ENCODE measurements at places on chromosomes 5 and 9.

DNA sequence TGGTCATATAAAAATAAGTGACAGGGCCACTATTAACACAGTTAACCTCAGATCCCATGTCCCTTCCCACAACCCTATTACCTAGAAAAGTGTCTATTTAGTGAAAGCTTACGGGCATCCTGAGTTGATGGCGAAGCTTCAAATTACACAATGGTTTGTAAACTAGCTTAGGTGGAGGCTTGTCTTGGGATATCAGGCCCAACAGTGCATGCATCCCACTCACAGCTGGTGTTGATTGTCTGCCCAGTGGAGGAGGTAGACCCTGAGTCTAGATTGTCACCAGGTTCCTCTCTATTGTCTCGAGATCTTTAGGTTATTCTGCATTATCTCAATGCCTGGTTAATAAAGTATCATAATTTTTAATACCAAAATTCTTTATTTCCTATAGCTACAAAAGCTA is 30.4 kb downstream of the PRELID2 start:
- no peak for DNase-seq

GRCh38 chr5:151572657-151573368 is 18.3 kb downstream of the FAT2 start:
- no peak for DNase-seq

- no peak for DNase-seq
These were observed 842.6 kb upstream of the ACO1 start for GRCh38 chr9:31541721-31542281.

DNA sequence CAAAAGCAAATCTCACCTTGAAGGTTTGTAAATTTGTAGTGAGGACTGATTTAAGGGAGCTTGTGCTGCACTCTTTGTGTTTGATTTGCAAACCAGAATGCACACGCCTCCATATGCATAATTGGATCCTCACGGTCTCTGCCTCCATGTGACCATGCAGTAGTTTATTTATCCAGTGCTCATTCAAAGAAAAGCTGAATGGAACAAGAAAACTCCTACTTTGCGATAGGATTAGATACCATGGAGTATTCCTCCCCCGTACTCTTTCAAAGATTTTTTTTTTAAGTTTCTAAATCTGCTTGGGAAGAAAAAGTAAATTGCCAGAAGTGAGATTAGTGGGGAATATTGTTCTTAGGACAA is 290.4 kb upstream of the TUT7 start:
- DNase-seq: no peak

DNA sequence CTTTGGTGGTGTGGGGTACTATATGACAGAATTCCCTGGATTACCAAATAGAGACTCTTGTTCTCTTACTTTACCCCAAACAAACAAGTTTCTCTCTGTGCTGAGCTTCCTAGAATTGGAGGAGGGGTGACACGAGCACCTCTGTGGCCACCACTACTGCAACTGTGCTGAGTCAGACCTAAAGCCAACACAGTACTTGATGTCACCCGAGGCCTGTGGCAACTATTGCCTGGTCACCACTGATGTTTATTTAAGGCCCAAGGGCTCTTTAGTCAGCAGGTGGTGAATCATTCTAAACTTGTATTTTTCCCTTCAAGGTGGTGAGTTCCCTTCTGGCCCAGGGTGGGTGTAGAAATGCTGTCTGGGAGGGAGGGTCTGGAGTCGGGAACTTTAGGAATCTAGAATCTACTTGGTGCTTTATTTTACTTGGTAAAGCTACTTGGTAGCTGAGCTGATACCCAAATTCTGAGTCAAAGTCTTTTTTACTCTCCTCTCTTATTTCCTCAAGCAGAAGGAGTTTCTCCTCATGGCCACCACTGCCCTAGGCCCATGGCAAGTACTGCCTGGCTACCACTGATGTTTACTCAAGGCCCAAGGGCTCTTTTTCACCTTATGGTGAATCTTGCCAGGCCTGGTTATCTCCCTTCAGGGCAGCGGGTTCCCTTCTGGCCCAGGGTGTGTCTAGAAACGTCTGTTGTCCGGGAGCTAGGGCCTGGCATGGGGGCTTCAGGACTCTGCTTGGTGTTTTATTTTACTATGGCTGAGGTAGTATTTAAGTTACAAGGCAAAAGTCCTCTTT is 9.8 kb downstream of the LURAP1L start:
- peak; percentile 89 for DNase-seq

DNA sequence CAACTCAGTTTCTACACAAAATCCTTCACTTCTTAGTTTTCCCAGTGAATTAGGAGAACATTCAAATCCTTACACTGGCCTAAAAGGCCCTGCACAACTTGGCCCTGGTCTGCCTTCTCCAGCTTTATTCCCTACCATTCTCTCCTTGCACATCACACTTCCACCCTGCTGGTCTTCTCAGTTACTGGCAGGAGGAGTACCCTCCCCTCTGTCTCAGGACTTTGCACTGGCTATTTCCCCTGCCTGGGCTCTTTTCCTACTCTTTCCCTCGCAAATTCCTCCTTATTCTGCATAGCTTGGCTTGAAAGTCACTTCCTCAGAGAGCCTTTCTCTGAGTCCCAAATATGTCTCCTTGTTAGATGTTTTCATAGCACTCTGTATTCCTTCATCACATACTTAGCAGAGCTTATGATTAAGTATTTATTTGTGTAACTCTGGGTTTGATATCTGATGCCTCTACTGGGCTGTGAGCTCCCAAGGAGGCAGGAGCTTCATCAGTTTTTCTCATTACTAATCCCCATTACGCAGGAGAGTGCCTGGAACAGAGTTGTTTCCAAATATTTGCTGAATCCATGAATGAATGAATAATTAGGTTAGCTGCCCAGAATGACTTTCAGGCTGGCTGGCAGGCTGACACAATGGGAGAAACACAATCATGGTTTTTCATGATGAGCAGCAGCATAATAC is 159.8 kb upstream of the KLF9 start:
- no peak for DNase-seq

DNA sequence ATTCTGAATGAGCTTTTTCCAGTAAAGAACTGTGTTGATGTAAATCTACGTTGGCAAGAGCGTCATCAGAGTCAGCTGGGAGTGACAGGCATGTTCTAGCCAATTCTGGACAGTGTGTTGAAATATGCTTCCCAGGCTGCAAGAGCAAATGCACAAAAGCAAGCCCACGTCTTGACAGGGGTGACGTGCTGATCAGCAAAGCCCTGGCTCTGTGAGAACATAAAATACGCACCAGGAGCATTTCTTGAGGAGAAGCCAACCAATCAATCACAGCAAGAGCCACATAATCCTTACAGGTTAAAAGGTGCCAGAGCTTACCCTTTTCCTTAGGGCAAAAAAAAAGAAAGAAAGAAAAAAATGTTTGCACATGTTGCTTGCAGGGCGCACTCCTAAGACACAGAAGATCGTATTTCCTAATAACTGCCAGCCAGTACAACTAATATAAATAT is 148.1 kb downstream of the PDE4D start:
- no peak for DNase-seq

- DNase-seq: no peak
These were observed 45.6 kb downstream of the SLC6A7 start for GRCh38 chr5:150235500-150235854.

- no peak for DNase-seq
These were observed 108.7 kb downstream of the RGS3 start for GRCh38 chr9:113572076-113572861.

DNA sequence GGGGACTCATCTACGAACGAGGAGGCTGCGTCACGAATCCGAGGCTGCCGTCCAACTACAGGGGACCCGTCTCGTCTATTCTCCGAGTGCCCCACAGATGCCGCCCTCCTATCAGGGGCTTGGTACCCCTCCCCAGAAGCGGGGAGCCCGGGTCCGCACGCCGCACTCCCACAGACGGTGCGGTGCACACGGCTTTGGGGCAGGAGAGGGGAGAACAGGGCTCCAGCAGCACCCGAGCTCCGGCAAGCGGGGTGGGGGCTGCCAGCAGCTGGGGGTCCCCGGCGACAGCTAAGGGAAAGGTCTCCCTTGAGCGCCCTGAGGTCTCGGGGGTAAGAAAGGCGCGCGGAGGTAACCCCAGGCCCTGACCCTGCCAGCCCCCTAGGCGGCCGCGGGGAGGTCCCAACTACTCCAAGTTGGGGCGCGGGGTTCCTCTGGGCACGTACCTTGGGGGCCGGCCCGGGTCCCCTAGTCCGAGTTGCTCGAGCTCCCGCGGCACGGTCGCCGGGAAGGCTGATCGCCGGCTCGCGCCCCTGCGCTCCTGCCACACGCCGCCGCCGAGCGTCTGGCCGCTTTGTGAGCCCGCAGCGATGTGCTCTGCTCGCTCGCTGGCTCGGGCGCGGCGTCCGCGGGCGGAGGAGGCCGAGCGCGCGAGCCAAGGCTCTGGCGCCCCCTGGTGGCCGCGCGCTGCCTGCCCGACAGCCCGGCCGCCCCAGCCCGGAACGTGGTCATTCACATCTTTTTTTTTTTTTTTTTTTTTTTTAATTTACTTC is at the start of gene SPOCK1:
TSS of gene SPOCK1 (minus strand) at position 591 of the 770 bp plus-strand sequence.
- DNase-seq: no peak

DNA sequence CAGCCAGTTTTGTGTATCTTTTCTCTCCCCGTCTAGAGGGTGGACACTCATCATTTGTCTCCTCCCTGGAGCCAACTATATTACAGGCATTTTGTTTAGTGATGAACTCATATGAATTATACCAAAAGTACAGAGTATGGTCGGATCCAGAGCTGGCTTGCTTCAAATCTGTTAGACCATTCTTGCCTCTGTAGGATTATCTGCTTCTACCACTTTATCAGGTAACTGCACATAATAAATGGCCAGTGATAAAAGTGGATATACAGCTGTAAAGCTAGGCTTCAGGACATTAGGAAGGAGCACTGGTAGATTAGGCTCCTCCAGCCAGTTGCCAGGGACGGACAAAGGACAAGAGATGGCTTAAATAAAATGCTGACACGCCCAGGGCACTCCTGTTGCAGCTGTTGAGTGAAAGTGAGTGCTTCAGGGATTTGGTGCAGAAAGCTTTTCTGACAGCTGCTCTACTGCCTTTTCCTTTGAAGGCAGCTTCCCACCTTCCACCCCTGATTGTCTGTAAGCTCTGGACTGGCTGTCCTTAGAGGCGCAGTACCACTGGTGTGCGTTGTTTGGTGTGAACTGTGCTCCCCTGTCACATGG is 259.2 kb downstream of the PDZD2 start:
- no peak for DNase-seq

GRCh38 chr5:139642213-139642612 is 5.9 kb upstream of the CXXC5 start:
- DNase-seq: no peak

GRCh38 chr9:132753593-132753880 is 83.3 kb downstream of the GTF3C4 start:
- no peak for DNase-seq

DNA sequence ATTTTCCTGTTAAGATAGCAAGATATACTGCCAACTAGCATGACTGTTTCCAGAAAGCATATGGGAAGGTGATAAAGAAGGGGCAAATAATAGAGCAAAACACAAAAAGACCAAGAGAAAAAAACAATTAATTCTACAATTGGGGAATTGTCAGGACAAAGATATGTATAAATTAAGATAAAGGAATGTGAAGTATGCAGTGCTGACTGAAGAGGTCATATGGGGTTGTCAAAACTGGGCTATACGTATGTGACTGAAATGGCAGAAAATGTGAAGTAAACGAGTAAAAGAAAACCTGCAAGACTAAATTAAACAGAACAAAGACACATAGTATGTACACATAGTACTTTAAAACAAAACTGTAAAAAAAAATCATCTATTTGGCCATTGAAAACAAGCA is 222.3 kb downstream of the ARL15 start:
- no peak for DNase-seq

- no peak for DNase-seq
These were observed 170.0 kb downstream of the NTRK2 start for GRCh38 chr9:84839541-84839940.

DNA sequence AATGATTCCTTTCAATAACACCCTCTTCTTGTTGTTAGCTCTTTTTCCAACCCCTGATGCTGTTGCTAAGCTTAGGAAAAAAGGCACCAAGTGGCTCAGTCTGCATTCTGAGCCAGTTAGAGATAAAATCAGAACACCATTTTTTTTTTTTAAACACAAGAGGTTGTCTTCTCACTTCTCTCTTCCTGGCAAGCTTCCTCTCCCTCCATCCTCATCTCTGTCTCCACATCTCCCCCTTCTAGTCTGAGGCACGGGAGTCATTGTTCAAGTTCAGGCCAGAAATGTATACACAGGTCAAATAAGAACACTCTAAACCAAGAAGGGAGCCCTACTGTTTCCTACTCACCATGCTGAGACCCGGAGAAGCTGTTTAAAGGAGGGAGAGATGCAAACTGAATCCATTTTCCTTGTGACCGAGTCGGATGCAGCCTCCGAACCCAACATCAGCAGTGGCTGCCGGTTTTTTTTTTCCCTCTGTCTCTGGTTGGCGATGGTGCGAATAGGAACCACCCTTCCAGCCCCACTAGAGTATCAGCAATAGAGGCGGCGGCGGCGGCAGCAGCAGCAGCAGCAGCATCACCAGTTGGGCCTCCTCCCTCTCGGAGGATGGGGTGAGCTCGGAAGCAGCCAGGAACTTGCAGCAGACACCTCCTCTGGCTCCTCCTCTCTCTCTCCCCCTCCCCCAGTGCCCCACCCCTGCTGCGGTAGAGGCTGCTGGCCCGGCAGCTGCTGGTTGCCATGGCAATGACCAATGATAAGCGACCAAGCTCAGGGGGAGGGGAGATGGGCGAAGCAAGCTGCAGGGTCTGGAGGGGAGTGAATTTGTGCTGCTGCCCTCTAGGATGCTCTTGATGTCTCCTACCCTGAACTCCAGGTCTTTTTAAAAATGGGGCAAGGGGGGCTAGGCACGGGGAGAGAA is at the start of gene JAKMIP2:
TSS of gene JAKMIP2 (minus strand) at position 619 of the 919 bp plus-strand sequence. CDS start 110,922 bp downstream, outside the sequence.
- DNase-seq: peak; percentile 34

DNA sequence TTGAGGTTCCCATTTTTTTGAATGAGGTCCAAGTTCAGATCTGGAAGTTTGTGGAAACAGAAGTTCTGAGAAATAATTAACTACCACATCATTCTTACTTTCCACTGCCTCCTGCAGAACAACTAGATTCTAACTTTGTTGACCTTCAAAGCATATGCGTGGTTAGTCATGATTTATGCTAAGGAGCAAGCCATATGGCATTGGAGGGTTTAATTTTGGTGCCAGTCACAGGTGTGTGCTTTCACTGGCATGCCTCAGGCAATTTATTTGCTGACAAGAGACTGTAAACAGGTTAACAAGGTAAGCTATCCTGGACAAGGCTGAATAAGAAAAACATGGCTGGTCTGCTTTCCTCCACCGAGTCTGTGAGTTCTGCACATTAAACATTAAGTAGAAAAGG is 31.5 kb downstream of the HMHB1 start:
- no peak for DNase-seq

GRCh38 chr5:149268928-149269557 is 2.6 kb upstream of the AFAP1L1 start:
- DNase-seq: peak; percentile 63
